ENCODE measurements at places on chromosomes 7 and 10. TPM values are rescaled to one million over a fixed set of nuclear protein-coding genes. Genes with fewer than 3 reads are reported as not detected.

DNA sequence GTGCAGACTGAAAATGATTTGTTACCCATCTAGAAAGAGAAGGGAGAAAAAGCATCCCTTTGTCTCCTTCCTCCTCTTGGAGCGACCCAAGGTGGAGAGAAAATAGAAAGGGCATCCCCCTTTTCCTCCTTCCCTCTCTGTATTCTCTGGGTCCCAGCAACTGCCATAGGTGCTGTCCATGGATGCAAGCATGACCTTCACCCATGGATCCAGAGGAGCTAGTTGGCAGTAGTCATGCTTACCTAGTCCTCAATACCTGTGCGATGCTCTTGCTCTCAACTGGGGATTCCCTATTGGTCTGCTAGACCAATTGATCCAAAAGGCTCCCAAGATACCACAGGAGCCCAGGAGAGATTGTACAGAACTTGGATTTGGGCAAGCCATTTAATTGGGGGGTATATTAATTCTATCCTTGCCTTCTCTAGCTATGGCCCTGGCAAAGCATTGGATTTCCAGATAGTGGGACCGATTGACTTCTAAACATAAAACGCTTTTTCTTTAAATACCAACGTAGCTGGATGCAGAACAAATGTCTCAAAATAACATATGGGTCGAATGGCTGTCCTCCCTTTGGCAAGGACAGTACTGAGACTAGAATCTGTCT, 547.8 kb upstream of the IGFBP3 start:
- no peak for DNase-seq

DNA sequence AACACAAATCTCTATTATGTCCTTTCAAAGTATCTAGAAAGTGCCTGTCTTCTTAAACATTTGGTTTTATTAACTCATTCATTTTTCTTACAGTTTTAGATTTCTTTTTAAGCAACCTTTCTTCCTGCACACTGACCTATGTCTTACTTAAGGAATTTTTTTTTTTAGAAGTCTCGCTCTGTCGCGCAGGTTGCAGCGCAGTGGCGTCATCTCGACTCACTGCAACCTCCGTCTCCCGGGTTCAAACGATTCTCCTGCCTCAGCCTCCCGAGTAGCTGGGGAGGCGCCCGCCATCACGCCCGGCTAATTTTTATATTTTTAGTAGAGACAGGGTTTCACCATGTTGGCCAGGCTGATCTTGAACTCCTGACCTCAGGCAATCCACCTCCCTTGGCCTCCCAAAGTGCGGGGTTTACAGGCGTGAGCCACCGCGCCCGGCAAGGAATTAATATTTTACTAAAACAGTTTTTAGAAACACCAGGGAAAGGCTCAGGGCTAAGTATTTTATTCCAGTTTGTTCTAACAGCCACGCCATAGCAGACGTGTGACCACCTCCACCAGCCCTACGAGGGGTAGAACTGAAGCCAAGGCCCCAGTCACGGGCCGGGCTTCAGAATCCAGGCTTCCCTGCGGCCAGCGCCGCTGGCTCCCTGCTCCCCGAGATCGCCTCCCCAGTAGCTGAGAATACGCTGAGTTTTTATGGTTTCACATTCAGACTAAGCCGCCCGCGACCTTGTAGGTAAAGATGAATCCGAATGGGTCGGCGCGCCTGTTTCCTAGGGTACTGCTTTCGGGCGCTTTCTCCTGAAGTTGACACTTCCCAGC, 941 bp upstream of the LUC7L2 start:
- DNase-seq = no peak

GRCh38 chr10:31158011-31158658, 126.5 kb upstream of the ZNF438 start:
- no peak for DNase-seq

DNA sequence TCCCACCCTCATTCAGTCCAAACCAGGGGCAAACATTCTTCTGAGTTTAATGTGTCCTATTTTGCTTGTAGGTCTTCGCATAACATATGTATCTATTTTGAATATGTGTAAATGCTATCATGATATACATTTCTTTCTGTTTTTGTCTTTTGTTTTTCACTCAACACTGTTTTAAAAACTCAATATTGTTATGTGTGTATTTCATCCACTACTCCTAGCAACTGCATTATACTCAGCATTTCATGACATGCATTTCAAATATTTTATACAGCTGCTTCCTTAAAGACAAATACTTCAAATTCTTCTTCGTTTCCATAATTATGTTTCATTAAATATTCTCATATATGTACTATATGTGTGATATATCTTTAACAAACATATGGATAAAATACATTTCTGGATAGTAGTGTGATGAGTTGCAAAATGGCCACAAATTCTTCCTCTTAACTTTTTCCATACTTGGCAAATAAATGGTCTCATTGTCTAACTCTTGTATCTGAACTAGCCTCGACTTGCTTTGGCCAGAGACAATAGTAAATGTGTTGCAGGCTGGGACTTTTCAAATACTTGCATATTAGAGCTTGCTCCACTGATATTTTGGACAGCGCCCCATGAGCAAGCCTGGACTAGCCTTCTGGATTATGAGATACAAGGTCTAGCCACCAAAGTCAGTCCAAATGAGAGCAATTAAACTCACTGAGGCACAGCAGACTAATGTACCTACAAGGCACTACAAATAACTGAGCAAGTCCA, 539.7 kb upstream of the KCND2 start:
- no peak for DNase-seq

Gene ASB10
- not detected for polyA plus RNA-seq

Gene PNLIPRP2
- 0.77 TPM for polyA plus RNA-seq

DNA sequence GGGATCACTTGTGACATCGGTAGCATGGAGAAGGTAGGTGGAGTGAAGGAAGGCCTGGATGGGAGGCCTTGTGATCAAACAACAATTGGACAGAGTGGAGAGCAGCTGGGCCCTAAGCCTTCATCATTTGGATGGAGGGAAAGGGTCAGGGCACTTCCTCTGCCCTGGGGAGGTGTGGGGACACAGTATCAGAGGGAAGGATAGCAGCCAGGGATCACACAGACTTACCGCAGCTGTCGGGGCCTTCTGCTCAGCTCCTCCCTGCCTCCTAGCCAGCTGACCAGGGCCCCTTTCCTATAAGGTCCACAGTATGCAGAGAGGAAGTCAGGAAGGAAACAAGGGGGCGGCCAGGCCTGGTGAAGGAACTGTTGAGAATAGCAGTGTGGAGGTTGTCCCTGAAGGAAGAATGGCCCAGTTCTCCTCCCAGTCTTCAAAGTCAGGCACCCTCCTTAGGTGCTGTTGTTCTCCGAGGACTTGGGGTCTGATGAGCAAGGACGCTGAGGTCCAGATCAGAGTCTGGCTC, 62.1 kb downstream of the ABCC2 start:
- no peak for DNase-seq

All from aorta (tissue), 5 donors.